Gastrocnemius medialis (tissue), 4 donors: ENCODE measurements at places on chromosomes 1 and 21. TPM values are rescaled to one million over a fixed set of nuclear protein-coding genes. Genes with fewer than 3 reads are reported as not detected.
A peak's percentile ranks its signal among the peaks of the same experiment; 100 is the strongest.

DNA sequence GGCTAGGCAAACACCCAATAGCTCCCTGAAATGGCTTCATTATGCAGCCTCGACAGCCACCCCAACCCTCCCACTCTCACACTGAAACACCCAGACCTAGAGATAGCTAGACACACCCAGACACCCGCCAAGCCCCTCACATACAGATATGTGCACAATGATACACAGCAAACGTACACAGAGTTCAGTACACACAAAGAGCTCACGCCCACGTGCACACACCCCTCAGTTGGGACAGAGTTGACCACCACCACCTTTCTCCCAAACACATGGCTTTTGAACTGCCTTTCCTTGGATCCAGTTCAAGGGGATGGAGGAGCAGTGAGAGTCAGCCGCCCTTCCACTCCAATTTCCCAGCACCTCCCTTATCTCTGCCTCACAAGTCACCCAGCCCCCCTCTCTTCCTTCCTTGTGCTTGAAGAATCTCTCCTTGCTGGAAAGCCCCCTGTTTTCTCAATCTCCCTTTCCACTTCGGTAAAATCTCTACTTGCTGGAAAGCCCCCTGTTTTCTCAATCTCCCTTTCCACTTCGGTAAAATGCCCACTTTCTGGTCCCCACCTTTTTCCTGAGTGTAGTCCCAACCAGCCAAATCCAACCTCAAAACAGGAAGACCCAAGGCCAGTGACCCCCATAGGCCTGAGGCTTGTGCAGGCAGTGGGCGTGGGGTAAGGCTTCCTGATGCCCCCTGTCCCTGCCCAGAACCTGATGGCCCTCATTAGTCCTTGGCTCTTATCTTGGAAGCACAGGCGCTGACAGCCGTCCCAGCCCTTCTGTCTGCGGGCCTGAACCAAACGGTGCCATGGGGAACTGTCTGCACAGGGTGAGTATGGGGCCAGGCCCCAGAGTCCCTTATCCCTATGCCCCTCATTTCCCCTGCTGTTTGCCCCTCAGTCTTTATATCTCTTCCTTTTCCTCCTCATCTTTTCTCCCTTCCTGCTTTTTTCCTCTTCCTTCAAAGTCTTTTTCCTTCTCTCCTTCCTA is at the start of gene ACKR1:
ACKR1 (plus strand) TSS at position 715 of the 981 bp plus-strand sequence; CDS start at position 800, 85 bp downstream.
- no peak within 1 kb of the TSS for H3K27ac ChIP-seq
- DNase-seq: no peak
- H3K4me3 ChIP-seq: no peak within 1 kb of the TSS
- peaks cover 27% of the 10 kb centered on the region for H3K27me3 ChIP-seq
- H3K36me3 ChIP-seq: no peaks in the 10 kb centered on the region
- no peaks in the 10 kb centered on the region for H3K4me1 ChIP-seq

GRCh38 chr1:203649551-203649998 is 22.9 kb downstream of the ATP2B4 start:
- H3K36me3 ChIP-seq: no peaks in the 10 kb centered on the region
- H3K4me3 ChIP-seq: peak overlapping the region; percentile 42
- H3K27me3 ChIP-seq: no peaks in the 10 kb centered on the region
- peaks cover 5% of the 10 kb centered on the region for H3K4me1 ChIP-seq
- no peak for DNase-seq

DNA sequence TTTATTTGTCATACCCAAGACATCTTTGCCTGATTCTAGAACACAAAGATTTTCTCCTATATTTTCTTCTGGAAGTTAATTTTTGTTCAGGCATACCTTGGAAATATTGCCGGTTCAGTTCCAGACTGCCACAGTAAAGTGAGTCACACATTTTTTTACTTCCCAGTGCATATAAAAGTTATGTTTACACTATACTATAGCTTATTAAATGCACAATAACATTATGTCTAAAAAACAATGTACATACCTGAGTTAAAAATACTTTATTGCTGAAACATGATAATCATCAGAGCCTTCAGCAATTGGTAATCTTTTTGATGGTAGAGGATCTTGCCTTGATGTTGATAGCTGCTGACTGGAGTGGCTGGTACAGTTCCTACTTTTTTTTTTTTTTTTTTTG is 10.0 kb downstream of the SMCP start:
- H3K4me1 ChIP-seq: no peaks in the 10 kb centered on the region
- H3K27ac ChIP-seq: no peak overlapping the region
- no peaks in the 10 kb centered on the region for H3K27me3 ChIP-seq
- no peak for DNase-seq

Gene CLCA2
- total RNA-seq: not detected
